Stimulated activated CD4-positive, alpha-beta T cell treated with anti-CD3 and anti-CD28 coated beads, Interleukin-15, amount 100 ng/mL, for 24 hours (primary cell): ENCODE measurements at places on chromosomes 4 and X.

DNA sequence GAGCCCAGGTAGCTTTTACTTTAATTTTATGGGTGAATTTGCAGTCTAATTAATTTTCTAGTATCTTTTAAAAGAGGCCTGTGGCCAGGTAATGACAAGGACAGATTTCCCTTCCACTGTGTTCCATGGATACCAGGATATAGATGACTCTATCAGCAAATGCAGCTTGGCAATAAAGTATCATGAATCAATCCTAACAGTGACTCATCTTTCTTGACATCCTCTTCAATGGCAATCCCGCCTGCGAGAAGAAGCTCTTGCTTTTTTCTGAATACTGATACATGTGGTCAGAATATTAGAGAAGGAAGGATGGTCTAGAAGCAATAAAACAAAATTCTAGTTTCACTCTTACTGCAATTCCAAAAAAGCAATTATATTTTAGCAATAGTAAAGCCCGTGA lies 267.8 kb downstream of the DTHD1 start:
- DNase-seq = no peak

- no peak for DNase-seq
Observed at GRCh38 chr4:126264839-126265238, 950.1 kb downstream of the FAT4 start.

GRCh38 chr4:166312166-166312565 lies 439.1 kb downstream of the TLL1 start:
- no peak for DNase-seq

DNA sequence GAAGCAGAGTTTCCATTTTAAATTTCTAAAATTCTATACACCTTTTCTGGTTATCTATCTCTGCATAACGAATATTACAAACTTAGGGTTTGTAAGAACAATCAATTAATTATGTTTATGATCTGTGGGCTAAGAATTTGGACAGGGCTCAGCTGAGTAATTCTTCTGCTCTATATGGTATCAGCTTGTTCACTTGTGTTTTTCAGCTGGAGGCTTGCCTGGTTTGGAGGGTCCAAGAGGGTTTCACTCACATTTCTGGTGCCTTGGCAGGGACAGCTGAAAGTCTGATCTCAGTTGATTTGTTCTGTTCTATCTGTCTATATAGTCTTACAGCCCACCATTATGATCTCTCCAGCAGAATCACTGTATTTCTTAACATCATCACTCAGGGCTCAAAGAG lies 57.8 kb upstream of the ADGRA3 start:
- DNase-seq = no peak

GRCh38 chr4:8555716-8556115 lies 24.5 kb upstream of the GPR78 start:
- no peak for DNase-seq

DNA sequence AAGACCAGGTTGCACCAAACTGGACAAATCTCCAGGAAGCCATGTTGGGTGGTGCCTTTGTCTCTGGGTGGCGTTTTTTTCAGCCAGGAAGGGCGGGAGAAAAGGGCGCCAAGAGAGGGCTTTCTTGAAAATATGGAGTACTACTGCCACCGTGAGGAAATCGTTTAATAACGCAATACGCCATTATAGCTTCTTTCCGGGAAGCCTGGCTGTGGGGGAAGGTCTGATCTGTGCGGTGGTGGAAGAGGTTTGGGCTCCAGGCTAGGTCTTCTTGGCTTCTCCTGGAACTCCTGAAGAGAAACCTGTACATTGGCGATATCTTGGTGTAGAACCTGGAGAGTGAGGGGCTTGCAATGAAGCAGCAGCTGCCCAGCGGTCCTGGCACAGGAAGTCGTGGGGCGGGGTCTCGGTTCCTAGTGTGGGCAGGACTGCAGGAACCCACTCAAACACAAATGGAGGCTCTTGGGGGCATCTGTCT lies 202.7 kb downstream of the OR13H1 start:
- DNase-seq = no peak

DNA sequence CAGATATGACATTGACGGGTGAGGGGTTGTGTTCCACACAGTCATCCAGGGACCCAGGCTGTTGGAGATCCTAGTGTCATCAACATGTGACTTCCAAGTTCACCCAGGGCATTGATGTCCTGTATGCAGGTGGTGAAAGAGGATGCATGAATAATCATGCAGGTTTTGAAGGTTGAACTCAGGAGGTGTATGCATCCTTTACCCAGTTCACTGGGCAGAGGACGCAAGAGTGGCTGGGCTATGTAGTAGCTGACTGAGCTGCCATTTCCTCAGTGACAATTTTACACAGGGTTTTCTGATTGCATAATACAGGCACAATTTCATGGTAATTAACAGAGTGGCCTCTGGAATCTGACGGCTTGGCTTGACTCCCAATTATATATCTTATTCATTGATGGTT lies 323.0 kb downstream of the HS3ST1 start:
- DNase-seq = no peak

DNA sequence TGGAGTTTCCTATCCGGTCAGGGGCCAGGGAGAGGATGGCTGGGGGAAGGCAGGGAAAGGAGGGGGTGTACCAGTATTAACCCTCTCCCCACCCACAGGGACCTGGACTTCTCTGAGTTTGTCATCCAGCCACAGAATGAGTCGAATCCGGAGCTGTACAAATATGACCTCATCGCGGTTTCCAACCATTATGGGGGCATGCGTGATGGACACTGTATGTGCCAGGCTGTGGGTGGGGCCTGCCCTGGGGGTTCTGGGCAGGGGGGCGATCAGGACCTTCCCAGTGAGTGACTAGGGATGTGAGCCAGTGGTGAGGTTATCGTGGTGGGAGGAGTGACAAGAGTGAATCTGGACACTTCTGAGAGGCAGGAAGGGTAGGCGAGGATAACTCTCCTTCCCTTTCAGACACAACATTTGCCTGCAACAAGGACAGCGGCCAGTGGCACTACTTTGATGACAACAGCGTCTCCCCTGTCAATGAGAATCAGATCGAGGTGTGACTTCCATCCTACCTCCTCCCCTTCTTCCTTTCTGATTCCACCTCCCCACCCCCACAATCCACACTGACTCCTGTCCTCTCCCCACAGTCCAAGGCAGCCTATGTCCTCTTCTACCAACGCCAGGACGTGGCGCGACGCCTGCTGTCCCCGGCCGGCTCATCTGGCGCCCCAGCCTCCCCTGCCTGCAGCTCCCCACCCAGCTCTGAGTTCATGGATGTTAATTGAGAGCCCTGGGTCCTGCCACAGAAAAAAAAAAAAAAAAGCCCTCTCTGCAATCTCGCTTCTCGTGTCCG lies 14.6 kb downstream of the USP11 start:
- DNase-seq = no peak

GRCh38 chrX:68387776-68388175 lies 45.5 kb downstream of the OPHN1 start:
- no peak for DNase-seq

GRCh38 chr4:124530464-124531077 lies 182.0 kb downstream of the ANKRD50 start:
- no peak for DNase-seq

- DNase-seq = no peak
Observed at GRCh38 chr4:8446122-8446521, 5.5 kb downstream of the TRMT44 start.

GRCh38 chrX:10702031-10702430 lies 81.6 kb upstream of the MID1 start:
- no peak for DNase-seq

DNA sequence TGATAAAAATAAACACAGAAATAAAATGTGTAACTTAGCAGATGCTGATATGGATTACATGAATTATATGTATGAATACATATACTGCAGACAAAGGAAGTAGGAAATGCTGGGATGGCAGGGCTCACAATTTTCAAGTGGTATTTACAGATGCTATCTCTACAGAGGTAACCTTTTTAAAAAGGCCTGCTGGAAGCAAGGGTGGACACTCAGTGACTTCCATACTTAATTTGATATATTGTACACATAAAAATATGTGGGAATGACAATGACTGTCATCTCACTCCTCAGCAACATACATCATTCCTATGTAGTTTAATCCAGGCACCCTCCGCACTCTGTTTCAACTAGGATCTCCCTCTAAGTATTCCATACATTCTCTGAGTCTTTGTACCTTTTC lies 452.9 kb downstream of the DTHD1 start:
- no peak for DNase-seq

GRCh38 chr4:108287834-108288413 lies 119.2 kb upstream of the LEF1 start:
- no peak for DNase-seq

DNA sequence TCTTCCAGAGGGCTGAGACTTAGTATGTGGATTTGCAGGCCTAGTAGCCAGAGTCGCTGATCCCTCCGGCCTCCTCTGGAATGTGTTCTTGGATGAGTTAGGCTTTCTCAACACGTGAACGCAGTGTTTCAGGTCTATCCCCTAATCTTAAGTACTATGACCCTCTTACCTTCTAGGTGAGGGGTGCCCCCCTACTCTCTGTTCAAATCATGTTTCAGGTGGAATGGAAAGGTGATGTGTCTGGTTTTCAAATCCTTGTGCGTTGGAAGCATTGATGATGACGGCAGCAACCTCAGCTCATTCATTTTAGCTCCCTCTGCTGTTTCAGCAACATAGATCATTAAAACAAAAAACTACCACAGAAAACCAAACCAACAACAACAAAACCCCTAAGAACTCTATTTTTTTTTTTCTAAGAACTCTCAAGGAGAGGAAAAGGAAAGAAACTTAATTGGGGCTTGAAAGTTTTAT lies 56.4 kb downstream of the RWDD4 start:
- DNase-seq = no peak

DNA sequence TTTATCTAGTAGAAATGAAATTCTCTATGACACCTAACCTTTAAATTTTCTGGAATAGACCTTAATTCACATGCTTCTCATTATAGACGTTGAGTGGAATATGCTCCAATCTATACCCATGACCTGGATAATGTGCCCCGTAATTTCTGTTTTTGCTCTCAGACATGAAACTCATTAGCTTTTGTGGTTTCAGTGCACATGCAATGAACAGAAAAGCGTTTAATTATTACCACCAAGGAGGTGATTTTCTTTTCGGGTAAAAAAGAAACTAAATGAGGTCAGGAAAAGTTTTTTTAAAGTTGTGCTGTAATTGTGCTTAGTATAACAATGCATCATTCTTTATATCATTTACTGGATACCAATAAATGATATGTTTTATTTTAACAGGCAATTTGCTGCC lies 1703.9 kb upstream of the TENM3 start:
- DNase-seq = no peak

DNA sequence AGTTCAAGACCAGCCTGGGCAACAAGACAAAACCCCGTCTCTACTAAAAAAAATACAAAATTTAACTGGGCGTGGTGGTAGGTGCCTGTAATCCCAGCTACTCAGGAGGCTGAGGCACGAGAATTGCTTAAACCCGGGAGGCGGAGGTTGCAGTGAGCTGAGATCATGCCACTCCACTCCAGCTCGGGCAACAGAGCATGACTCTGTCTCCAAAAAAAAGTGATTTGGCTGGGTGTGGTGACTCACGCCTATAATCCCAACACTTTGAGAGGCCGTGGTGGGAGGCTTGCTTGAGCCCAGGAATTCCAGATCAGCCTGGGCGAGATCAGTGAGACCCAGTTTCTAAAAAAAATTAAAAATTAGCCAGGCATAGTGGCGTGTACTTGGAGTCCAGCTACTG lies 4.1 kb downstream of the OPHN1 start:
- DNase-seq = no peak

DNA sequence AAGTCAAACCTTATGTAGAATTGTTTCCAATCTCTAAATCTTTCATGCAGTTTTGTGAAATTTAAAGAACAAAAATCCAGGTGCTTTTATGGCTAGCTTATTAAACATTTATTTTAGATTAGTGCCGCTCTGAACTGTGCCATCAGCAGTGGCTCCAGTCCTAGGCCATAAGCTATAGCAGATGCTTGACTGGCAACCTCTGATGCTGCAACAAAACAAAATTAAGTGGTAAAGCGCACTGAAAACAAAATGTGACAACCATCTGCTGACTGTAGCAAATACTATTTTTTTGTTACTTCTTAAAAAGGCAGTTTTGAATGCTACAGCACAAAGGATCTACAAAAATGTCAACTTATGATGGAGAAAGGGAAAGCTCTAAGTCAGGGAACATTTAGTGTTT lies 237.4 kb downstream of the DCLK2 start:
- DNase-seq = no peak

GRCh38 chr4:152094970-152095700 lies 334.3 kb upstream of the GATB start:
- no peak for DNase-seq

DNA sequence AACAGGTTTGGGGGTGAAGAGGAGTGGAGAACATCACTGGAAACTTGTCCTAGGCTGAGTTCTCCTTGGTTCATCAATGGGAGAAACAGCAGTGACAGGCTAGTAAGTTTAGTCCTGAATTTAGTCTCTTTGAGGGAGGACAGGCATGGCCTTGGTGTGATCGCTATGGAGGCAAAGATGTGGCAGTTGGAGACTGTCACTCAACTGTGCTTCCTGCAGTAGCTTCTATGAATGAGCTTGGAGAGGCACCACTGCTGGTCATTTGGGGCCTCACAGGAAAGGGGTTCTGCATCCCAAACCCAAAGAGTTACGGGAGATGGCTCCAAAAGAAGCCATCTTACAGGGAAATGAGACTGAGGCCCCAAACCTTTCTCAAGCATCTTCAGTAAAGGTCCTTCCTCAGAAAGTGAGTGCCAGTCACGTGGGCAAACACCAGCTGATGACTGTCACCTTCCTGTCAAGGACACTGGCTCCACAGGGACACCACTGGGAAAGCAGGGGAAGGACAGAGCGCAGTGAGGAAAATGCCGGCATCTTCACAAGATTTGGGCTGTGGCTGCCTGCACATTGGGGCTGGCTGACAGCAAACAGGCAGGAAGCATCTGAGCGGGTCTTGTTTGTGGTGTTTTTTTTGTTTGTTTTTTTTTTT lies 7.2 kb downstream of the MRFAP1 start:
- no peak for DNase-seq

- DNase-seq = no peak
Observed at GRCh38 chr4:124484008-124484407, 228.5 kb downstream of the ANKRD50 start.

DNA sequence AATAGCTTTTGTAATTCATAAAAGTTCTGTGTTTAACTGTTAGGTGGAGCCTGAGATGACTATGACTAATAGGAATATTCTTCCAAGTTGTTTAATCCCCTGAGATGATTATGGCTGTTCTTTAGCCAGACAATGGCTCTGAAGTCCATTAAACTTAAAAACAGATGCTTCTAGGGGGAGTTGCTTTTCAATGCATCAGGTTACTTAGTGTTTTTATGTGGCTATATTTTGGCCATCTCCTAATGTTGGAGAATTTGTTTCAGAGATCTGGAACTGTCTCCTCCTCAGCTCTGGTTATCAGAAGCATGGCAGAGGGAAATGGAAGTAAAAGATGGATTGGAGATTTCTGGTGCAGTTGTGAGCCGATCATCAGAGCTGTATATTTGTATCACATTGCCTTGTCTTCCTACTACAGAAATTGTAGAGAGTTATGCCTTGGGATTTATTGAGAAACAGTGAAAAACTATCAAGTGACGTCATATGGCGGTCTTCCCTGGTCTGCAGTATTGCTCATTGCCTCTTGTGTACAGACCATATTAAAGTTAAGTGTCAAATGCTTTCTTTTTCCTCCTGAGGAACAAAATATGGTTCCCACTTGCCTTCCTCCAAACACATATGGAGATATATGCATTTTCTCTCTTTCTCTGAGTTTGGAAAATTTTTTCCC lies 29.8 kb downstream of the SGMS2 start:
- no peak for DNase-seq
